ENCODE measurements at places on chromosomes 5 and 9.

DNA sequence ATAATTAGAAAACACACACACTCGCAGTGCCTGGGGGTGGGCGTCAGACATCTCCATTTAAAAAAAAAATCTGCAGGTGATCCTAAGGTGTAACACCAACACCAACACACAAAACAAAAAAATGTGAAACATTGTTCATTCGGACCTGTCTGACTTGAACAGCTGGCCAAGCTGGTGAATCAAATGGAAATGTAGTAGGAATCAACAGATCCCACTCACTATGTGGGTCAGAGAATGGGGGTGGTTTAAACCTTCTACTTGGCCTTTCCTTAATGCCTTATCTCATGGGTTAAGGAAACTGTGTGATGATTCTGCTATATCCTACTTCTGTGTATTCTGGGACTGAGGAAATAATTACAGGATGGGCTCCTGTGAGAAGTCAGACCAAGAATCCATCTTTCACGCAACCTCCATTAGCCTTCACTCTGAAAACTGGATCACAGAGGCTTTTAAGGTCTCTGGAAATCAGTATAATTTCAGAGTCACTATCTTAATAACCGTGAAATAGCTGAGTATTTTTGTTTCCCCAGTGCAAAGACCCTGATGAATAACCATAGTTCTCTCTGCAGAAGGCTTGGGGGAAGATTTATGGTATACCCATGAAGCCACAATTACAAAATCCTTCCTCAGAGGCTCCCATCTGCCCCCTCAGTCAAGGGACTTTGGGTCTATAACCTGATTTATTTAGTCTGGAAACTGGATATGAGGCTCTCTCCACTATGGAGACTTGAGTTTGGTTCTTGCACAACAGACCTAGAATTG lies 17.2 kb upstream of the MCCC2 start:
- DNase-seq, result no peak

GRCh38 chr5:81393783-81394718 lies at the start of gene ACOT12:
TSS of gene ACOT12 (minus strand) at chr5:81394134. CDS start at chr5:81394114, 20 bp downstream.
- DNase-seq, result peak; percentile 11

GRCh38 chr5:164204338-164204946 lies 699.0 kb downstream of the MAT2B start:
- DNase-seq, result no peak

GRCh38 chr9:83964973-83965349 lies 15.1 kb downstream of the HNRNPK start:
- DNase-seq, result peak; percentile 15

DNA sequence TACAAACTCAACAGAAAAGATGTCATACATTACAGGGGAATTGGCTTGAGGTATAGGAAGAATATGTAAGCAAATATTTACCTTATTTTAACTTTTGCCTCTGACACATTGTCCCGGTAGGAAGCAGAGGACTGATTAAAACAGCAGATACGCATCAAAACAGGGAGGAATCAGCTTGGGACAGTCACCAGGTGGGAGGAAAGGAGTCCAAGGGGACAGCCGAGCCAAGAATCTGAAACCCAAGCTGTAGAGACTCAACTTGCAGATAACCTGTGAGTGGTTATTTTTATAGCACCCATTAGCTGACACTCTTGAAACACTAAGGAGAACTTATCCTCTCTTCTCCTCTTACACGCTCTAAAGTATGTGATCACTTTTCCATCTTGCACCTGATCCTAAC lies 22.3 kb downstream of the PDZD2 start:
- DNase-seq, result no peak

DNA sequence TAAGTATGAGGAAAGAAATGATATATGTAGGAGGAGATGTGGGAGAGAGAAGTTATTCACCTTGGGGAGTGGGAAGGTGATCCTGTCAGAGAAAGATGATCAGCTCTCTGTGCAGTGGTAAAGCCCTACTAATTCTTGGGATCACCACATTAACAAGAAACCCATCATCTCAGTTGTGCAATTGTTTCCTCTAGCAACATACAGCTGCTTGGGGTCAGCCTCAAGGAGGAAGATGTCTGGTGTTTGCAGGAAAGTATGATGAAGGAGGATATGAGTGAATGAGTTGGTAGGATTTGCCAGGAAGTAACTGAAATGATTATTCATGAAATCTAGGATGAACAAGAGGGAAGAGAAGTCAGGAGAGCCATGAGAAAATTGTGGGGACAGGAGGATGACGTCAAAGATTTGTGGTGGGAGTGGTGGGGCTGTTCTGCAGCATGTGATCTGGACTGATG lies 50.1 kb downstream of the TNFSF8 start:
- no peak for DNase-seq

- peak; percentile 62 for DNase-seq
These were observed 108.7 kb downstream of the RXRA start for GRCh38 chr9:134434894-134435506.

DNA sequence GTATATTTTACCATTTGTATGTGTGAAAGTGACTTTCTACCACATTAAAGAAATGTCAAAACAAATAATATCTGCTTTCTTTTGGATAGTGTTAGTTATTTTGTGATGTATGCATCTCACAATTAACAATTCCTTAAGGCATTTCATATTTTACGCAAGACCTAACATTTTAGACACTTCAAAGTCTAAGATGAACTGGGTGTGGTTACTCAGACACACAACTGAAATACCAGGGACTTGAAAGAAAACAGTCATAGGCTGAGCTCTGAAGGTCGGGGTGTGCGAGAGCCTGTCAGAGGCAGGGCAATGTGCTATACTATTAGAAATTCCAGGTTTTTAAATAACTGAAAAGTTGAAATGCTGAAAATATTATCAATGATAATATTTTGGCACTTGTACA lies 44.5 kb upstream of the ZNF622 start:
- DNase-seq, result no peak

- peak; percentile 39 for DNase-seq
These were observed 22.3 kb downstream of the PSMB7 start for GRCh38 chr9:124392871-124393460.

GRCh38 chr5:108629779-108630528 lies 117.7 kb upstream of the FER start:
- DNase-seq, result no peak

Measured in erythroblast (primary cell).